ENCODE measurements at places on chromosomes 1 and 21. TPM values are rescaled to one million over a fixed set of nuclear protein-coding genes. Genes with fewer than 3 reads are reported as not detected.

SPATA46 gene
- not detected for total RNA-seq

GJA8 gene
- total RNA-seq, result not detected

- DNase-seq, result no peak
Measured at GRCh38 chr1:64960731-64961130, 5.6 kb downstream of the JAK1 start.

NTNG1 gene
- total RNA-seq, result not detected

DNA sequence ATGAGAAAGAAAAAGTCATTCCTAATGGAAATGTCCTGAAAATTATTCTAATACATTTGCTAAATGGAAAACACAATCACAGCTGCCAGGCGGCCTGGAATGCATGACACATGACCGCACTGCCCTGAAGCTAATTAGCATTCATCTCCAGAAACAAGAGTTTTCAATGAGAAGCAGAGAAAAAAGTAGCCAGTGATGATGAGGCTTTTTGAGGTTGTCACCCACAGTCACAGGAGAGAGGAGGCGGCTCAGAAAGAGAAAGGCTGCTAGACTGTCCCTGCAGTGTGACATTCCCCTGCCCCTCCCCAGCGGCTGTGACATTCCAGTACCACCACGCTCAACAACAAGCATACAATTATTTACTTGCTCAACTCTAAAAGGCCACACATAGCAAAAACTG, 122.9 kb upstream of the KRTAP19-8 start:
- DNase-seq, result no peak

DNA sequence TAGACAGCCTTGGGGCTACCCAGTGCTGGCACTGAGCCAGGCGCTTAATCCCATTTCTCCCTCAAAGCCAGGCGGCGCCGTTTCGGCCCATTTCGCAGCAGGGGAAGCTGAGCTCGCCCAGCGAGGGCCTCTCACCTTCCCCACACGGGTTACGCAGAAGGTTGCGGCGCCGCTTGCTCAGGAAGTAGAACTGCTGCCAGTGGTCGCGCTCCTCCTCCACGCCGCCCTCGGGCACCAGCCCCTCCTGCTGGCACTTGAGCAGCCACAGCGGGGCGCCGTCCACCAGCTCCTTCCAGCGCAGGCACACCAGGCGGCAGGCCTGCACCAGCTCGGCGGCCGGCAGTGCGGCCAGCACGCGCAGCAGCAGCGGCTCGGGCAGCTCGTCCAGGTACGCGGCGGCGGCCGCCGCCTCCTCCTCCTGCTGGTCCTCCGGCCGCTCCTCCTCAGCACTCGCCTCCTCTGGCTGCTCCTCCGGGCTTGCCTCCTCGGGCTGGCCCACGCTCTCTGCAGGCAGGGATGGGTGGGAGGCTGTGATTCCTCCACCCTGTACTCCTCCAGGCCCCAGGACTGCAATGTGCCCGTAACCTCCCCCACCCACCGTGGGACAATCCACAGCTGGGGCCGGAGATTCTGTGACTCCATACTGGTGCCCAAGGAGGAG, 3.8 kb downstream of the FBXO2 start:
- DNase-seq, result peak; percentile 65

TNFRSF18 gene
- total RNA-seq, result 2.6 TPM

- DNase-seq, result no peak
Measured at GRCh38 chr1:160114085-160114484, 1.5 kb upstream of the ATP1A2 start.

- DNase-seq, result no peak
Measured at GRCh38 chr1:12601700-12602658, 16.0 kb downstream of the DHRS3 start.

DNA sequence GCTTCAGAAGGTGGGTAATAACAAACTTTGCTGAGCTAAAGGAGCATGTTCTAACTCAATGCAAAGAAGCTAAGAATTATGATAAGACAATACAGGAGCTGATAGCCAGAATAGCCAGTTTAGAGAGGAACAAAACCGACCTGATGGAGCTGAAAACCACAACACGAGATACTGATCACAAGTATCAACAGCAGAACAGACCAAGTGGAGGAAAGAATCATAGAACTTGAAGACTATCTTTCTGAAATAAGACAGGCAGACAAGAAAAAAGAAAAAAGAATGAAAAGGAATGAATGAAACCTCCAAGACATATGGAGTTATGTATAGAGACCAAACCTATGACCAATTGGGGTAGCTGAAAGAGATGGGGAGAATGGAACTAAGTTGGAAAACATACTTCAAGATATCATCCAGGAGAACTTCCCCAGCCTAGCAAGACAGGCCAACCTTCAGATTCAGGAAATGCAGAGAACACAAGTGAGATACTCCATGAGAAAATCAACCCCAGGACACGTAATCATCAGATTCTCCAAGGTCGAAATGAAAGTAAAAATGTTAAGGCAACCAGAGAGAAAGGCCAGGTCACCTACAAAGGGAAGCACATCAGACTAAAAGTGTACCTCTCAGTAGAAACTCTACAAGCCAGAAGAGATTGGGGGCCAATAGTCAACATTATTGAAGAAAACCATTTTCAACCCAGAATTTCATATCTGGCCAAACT, 20.5 kb downstream of the CD84 start:
- no peak for DNase-seq

DNA sequence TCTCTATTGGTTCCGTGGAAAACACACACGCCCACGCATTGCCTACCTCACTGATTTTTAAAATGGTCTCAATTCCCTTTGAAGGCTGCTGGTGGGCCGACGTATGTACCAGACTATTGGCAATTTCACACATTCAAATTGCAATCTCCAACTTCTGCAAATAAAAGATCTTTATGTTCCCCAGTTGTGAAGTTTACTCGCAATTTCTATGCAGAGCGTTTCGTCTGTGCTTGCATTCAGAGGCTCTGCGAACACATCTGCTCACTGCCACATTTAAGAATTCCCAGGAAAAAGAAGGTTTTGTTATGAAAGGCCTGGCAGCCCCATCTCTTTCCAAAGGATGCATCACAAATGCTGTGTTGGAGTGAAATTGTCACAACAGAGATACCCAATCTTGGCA, 288.0 kb upstream of the KAZN start:
- no peak for DNase-seq

GRCh38 chr1:156422602-156423091, 53.6 kb downstream of the RHBG start:
- no peak for DNase-seq

SCYL3 gene
- total RNA-seq, result 22.7 TPM

KTI12 gene
- 18.1 TPM for total RNA-seq

DNA sequence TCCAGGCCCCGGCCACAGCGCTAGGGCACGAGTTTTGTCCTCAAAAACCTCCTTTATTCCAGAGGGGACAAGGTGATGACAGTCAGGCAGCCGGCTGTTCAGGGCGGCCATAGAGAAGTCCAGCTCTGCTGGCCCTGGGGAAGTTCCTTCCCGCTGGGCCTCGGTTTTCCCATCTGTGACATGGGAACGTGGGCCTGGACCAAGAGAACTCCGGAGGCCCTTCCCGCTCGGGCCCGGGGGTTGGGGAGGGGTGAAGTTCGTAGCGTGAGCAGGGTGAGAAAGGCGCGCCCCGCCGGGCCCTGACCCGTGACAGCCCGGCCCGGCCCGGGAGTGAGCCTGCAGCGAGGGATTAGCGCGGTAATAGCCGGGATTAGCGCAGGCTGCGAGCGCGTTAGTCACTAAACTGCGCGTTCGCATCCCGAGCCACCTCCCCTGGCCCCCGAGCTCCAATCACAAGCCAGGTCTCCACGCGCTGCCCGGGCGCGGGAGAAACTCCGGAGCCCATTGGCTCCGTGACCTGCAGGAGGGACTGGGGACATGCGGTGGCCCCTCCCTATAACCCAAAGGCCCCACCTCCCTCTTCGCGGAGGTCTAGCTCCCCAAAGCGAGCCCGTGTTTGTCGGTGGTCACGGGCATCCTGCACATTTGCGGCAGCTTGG, 29.8 kb upstream of the PADI2 start:
- DNase-seq, result no peak

DNA sequence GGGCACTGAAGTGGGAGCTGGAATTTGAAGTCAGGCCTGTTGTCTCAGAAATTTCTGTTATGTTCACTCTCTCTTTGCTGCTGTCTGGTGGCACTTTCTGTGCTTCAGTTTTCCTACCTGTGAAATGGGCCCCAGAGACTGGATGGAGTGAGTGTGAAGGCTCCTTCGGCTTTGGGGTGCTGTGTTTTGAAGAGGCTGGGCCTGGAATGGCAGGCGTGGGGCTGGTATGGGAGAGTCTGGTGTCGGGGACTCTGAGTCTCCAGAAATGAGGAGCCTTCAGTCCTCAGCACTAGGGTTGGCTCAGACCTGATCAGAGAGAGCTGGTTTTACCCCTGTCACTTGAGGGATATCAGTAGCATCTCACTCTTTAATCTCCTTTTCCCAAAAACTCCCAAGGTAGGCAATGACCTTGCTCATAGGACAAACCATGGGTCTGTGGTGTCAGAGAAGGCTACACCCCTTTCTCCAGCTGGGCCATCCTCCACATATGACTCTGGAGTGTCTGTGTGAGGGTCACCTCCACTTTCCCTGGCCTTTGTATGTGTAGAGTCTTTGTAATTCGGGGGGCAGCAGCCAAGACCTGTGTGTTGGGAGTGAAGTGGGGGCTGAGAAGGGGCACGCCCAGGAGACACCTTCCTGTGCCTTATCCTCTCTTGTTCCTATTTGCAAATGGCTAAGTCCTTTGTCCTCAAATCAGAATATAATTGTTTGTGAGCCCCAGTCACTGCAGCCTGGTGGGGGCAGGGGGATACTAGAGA, 279.9 kb downstream of the PTPRU start:
- DNase-seq, result no peak

AADACL4 gene
- not detected for total RNA-seq

MYOG gene
- total RNA-seq, result not detected

DNA sequence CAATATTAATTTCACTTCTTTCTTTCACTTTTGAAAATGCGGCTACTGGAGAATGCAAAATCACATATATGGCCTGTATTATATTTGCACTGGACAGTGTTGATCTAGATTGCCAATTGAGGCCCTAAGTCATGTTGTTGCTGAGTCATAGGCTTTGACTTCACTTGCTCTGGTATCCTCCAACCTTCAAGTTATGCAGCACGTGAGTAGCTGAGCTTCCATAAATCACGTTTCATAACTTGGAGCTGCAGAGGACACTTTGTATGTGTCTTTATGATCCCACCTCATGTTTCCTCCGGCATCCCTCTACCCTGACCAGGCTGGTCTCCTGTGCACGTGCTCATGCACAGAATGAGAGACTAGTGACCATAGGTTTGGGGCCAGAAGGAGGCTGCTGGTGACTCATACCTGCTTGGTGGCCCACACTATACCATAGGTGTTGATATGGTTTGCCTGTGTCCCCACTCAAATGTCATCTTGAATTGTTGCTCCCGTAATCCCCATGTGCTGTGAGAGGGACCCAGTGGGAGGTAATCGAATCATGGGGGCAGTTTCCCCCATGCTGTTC, 103.0 kb upstream of the TSPAN2 start:
- DNase-seq, result no peak

DNA sequence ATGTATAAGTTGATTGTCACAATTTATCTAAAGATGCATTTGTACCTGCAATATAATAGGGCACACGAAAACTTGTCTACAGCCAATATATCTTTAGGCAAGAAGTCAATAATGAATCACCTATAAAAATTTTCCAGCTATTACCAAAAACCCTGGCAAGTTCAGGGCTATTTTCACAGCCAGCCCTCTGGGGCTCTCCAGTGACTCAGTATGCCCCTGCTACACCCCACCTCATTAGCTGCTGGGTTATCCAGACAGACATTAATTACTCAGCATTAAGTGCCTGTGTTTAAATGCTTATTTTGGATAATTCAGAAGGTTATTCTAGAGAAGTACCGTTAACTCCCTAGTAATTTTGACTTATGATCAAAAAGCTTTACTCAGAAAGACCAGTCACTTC, 220.2 kb downstream of the TBX15 start:
- no peak for DNase-seq

GRCh38 chr1:199472018-199472417, 555.5 kb upstream of the NR5A2 start:
- no peak for DNase-seq

DNA sequence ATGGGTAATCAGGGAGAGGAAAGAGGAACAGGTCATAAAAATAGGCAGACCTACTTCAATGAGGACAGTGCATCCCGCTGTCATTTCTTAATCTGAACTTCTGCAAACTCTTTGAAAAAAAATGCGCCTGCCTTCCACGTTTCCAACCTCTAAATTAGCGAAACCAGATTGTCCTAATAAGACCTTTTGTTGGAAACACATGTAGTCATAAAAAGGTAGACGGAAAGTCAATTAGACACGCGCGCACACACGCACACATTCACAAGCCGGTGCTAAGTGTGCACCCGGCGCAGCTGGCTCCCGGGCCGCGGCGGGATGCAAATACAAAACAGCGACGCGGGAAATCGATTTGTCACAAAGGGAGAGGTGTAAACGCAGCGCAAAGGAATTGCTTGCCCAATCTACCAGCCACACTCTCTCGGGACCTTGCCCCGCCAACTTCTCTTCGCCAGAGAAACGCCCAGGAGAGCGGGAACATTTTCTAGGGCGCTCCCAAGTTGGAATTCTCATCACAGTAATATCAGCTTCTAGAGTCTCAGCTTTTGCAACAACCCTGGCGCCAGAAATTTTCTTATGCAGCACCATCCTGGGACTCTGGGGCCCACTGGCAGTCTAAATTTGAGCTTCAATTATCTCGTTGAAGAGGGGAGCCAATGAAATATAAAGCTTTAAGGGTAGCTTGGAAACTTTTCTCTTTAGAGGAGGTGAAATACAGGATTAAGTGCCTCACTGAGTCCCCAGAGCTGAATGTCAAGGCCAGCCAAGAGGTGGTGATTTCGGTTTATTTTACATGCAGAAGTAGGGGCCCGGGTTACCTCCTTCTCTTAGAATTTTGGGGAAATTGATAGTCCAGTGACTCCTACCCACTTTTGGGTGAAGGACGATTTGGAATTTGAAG, 4.5 kb downstream of the PRRX1 start:
- no peak for DNase-seq

- DNase-seq, result no peak
Measured at GRCh38 chr21:42281181-42281680, 34.0 kb downstream of the TFF3 start.

NBPF6 gene
- total RNA-seq, result not detected

DNA sequence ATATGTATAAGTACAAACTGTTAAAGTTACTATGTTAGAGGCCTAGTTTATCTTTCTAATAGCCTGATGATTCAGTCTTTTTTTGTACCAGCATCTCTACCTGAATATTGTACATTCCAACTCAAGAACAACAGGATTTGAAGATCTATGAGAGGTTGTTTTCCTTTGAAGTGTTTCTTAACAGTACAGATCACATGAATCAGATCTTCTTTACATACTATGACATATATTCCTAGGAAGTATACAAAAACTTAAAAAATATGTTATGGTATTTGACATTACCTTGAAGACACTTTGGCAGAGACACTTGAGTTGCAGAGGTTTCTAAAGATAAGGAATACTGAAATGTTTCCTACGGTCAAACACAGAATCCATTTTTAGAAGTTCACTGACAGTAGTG, 1280.9 kb downstream of the KCNT2 start:
- DNase-seq, result no peak
